ENCODE measurements at places on chromosomes 7 and 10.
A peak's percentile ranks its signal among the peaks of the same experiment; 100 is the strongest.

DNA sequence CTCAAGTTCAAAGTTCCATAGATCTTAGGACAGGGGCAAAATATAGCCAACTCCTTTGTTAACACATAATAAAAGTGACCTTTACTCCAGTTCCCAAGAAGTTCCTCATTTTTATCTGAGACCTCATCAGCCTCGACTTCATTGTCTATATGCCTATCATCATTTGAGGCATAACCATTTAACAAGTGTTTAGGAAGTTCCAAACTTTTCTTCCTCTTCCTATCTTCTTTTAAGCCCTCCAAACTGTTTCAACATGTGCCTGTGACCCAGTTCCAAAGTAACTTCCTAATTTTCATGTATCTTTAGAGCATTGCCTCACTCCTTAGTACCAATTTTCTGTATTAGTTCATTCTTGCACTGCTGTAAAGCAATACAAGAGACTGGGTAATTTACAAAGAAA, 569.1 kb downstream of the ANKRD7 start:
- no peak for DNase-seq

DNA sequence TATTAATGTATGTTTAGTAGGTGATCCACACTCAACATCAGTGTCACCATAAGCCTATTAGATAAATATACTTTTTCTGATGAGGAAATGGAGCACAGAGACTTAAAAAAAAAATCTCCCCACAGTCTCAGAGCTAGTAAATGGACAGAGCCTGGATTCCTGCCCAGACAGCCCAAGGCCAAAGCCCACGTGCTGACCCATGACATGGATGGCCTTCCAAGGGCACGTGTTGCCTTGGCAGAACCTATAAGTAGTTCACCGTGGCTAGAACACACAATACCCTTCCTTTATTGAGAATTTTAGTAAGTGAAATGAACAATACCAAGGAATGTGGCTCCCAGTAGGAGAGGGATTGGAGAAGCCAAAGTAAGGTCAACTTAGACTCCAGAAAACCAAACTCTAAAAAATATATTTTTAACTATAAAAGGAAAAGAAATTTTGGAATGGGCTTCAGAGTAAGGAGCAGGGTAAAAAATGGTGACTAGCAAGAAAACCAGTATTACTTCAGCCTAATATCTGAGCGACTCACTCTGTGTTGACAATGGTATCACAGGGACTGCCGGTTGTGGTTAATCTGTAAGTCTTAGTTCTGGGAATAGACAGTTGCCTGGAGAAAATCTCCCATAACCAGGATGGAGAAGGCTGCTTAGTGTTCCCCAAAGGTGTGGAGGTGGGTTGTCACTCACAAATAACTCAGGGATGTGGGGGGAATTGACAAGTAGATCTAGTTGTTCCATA, 223.0 kb downstream of the SORCS1 start:
- peak; percentile 15 for DNase-seq

GRCh38 chr7:81533931-81534330, 235.9 kb downstream of the HGF start:
- DNase-seq, result no peak

DNA sequence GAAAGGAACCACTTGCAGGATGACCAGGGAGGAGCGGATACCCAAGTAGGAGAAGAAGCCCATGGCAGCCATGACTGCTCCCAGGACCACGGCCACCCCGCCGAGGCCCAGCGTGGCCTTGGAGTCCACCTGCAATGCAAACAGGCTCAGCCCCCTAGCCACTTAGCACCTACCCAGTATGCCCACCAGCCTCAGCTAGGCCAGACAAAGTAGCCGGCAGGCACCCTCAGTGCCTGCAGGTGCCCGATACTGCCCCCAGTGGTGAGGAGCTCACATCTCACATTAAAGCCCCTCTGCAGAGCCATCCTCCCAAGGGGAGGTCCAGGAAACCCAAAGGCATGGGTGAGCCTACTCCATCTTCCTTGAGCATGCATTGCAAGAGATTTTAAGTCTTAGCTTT, 6.6 kb downstream of the NPC1L1 start:
- peak; percentile 81 for DNase-seq

DNA sequence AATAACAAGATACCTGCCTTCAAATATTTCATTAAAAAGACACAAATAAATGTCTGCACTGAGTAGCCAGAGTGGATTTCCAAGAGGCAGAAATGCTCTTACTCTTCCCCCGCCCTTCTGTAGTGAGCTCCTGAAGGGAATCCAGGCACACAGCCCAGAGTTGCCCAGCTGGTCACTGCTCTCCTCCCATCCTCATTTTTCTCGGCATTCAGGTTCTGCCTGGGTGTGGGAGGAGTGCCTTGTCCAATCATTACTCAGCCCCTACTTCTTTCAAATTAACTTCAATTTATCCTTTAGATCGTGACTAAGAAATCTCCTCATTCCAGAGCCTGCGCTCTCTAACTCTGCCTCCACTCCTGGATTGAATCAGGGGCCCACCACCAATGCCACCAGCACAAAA, 12.2 kb downstream of the CCDC6 start:
- DNase-seq, result no peak

DNA sequence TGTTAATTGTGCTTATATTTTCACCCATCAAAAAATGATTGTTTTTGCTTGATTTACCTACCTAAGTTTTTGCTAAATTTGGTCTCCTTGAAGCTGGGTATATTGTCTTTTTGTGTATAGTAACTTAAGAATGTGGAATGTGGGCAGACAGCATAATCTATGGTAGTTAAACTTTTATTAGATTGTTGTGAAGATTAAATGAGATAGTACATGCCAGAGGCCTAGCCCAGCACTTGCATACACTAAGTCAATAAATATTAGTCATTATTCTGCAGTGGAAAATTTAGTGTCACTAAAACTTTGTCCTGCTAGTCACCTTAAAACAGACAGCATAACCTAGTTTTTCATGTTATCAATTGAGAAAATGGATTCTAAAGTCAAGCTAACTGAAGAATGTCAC, 19.3 kb upstream of the RPA3 start:
- DNase-seq, result no peak

DNA sequence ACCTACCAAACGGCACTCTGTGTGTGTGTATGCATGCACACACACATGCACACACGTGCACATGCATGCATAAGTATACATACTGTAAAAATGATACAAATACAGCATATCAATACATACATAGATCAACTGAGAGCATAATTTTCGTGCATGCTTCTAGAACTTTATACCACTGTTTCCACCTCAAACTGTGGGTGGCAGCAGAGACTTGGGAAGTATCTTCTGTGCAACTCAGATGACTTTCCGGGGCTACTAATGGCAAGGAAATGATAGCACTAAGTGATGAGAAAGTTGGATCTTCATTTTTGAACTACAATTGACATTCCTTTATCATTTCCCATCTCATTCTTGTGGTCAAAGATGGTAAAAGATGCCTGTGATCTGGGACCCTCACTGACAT, 570.7 kb downstream of the REEP3 start:
- DNase-seq, result peak; percentile 2

GRCh38 chr7:80136261-80137055, 1.8 kb downstream of the GNAI1 start:
- DNase-seq, result peak; percentile 52

- no peak for DNase-seq
Measured at GRCh38 chr7:4784799-4785198, 9.4 kb downstream of the AP5Z1 start.

GRCh38 chr10:75788394-75789205, 357.2 kb downstream of the LRMDA start:
- no peak for DNase-seq
